Activated naive CD4-positive, alpha-beta T cell treated with anti-CD3 and anti-CD28 coated beads, Interleukin-2, amount 50 U/mL, for 16 hours (primary cell): ENCODE measurements at places on chromosomes 2 and 18.

GRCh38 chr18:677951-678381 lies 20.5 kb downstream of the TYMS start:
- DNase-seq, result no peak

- no peak for DNase-seq
Observed at GRCh38 chr18:26667046-26667445, 118.7 kb upstream of the KCTD1 start.

DNA sequence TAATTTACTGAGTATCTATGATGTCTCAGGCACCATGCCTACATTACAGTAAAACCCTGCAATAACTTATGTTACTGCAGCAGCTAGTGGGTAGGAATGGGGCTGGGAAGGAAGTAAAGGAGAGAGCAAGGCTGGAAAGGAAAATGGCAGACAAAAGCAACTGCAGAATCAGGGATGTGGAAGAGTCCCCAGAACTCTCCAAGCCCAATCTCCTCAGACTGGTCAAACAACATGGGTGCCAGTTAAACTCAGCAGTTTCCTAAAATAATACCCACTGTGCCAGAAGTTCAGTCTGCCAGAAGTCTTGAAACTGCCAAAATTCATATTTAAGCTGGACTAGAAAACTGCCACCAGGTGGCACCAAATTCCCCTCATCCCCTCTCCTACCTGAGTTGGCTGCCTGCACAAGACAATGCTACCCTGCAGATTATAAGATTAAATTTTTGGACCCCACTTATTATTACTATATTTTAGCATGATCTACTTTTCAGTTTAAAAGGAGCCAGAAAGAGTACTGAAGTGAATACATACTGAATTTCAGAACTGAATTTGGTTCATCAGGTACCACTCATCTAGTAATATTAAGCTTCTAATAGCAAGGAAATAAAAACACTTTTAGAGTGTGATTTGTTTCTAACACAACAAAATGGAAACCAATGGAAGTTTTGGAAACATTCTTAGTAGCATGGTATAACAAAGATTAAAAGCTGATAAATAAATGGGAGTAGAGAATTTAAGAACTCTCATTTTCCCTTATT lies 86.8 kb upstream of the DNER start:
- peak; percentile 72 for DNase-seq

DNA sequence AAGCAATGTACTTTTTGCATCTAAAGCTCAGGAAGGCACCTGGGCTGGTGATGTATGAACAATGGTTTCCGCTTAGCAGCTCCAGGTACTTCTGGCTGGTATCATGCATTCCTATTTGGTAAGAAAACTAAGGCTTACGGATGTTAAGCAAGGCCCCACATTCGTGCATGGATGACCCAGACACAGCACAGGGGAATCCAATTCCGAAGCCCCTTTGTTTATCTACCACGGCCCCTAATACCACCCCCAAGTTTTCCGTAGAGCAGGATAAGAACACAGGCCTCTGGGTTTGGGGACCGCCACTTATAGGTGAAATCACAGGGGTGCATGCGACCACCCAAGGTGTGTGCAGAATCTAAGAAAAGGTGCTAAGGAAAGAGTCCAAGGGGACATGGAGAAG lies 192.1 kb upstream of the ID2 start:
- DNase-seq, result no peak

- no peak for DNase-seq
Observed at GRCh38 chr2:40394597-40394996, 57.3 kb downstream of the SLC8A1 start.

GRCh38 chr2:168583710-168584521 lies 127.8 kb downstream of the CERS6 start:
- no peak for DNase-seq

GRCh38 chr2:76180676-76181075 lies 470.0 kb upstream of the GCFC2 start:
- DNase-seq, result no peak
